Stomach (tissue), 19 donors: ENCODE measurements at places on chromosomes 13 and 19. TPM values are rescaled to one million over a fixed set of nuclear protein-coding genes. Genes with fewer than 3 reads are reported as not detected.
A peak's percentile ranks its signal among the peaks of the same experiment; 100 is the strongest.

DNA sequence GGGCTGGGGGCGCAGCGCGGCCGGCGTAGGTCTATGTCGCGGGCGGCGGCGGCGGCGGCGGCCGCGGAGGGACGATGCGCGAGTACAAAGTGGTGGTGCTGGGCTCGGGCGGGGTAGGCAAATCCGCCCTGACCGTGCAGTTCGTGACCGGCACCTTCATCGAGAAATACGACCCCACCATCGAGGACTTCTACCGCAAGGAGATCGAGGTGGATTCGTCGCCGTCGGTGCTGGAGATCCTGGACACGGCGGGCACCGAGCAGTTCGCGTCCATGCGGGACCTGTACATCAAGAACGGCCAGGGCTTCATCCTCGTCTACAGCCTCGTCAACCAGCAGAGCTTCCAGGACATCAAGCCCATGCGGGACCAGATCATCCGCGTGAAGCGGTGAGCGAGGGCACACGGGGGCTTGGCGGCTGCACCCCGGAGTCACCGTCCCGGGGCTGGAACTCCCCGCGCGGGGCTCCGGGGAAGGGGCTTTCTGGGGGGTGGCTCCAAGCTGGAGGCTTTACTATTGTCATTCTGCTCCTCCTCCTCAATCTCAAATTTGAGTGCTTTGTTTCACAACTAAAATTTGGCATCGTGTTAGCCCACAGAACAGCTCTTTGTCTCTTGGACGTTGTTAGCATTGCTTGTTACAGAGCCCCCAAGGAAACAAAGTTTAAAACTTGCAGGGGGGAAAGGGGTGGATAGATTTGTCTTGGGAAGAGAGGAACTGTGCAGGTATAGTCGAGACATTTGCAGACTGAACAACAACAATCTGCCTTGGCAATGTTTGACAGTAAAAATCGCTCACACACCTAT, 630 bp downstream of the RAP2A start:
- H3K27me3 ChIP-seq, result no peaks in the 10 kb centered on the region
- peak overlapping the region; percentile 82 for H3K27ac ChIP-seq
- no peaks in the 10 kb centered on the region for H3K4me1 ChIP-seq
- H3K36me3 ChIP-seq, result no peaks in the 10 kb centered on the region
- H3K4me3 ChIP-seq, result peak overlapping the region; percentile 80

GRCh38 chr13:39273953-39274738, 235.9 kb downstream of the NHLRC3 start:
- no peak overlapping the region for H3K27ac ChIP-seq
- peak; percentile 33 for DNase-seq
- H3K4me1 ChIP-seq, result peaks cover 6% of the 10 kb centered on the region
- H3K4me3 ChIP-seq, result no peak overlapping the region
- no peaks in the 10 kb centered on the region for H3K27me3 ChIP-seq
- H3K36me3 ChIP-seq, result no peaks in the 10 kb centered on the region

DNA sequence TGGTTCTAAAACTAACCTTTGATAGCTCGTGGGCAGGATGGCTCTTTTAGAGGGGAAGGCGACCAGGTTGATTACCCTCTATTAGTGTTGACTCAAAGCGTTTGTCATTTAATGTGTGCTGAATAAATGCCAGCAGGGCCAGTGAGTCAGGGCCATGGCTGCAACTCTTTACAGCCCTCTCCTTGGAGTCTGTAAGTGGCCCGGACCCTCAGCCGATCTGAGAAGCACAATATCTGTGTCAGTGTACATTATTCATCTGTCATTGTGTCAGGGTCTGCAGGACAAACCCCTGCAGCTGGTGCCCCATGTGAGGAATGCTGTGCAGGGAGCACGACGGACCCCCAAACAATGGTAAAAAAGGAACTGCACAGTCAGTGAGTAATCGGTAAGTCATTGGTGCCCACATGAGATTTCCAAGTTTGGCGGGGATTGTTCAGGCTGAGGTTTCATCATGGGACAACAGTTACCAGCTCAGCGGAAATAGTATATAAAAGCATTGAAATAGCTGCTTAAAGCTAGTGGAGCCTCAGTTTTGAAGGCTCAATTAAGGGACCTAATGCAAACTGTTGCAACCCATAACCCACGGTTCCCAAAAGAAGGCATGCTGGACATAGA, 139.1 kb downstream of the ZNF675 start:
- DNase-seq, result no peak
- H3K4me3 ChIP-seq, result no peak overlapping the region
- no peaks in the 10 kb centered on the region for H3K27me3 ChIP-seq
- H3K4me1 ChIP-seq, result no peaks in the 10 kb centered on the region
- H3K27ac ChIP-seq, result no peak overlapping the region
- no peaks in the 10 kb centered on the region for H3K36me3 ChIP-seq

DNA sequence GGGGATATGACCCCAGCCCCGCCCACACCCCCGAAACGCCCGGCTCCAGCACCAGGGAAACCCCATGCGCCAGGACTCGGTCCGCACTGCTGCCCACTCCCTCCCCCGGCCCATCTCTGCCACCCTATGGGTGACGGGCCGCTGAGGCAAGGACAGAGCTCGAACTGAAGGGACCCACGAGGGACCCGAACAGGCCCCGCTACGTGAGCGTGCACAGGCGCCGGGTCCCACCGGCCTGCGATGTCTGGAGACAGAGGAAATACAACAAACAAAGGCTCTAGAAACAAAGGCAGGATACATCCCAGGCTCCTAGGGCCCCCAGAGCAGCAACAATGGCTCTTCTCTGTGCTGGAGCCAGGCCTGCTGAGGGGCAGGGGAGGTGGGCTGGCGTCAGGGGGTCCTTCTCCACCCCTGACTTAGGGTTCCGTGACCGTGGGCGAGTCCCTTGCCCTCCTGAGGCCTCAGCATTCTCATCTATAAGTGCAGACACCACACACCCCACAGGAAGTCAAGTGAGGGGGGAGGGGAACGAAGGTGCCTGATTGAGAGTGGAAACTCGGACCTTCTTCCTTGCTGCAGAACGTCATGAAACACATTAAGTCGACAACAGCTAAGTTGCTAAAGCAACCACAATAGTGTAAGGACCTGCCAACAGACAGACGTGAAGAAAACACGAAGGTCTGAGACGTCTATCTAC, 3.1 kb downstream of the ABHD17A start:
- peaks cover 38% of the 10 kb centered on the region for H3K4me1 ChIP-seq
- no peaks in the 10 kb centered on the region for H3K27me3 ChIP-seq
- peak overlapping the region; percentile 96 for H3K4me3 ChIP-seq
- no peak for DNase-seq
- H3K36me3 ChIP-seq, result peaks cover 20% of the 10 kb centered on the region
- H3K27ac ChIP-seq, result peak overlapping the region; percentile 88

- H3K4me3 ChIP-seq, result no peak overlapping the region
- H3K4me1 ChIP-seq, result no peaks in the 10 kb centered on the region
- H3K27me3 ChIP-seq, result no peaks in the 10 kb centered on the region
- no peak overlapping the region for H3K27ac ChIP-seq
- peak; percentile 50 for DNase-seq
These were observed 105.2 kb downstream of the INSR start for GRCh38 chr19:7188698-7189629.

DNA sequence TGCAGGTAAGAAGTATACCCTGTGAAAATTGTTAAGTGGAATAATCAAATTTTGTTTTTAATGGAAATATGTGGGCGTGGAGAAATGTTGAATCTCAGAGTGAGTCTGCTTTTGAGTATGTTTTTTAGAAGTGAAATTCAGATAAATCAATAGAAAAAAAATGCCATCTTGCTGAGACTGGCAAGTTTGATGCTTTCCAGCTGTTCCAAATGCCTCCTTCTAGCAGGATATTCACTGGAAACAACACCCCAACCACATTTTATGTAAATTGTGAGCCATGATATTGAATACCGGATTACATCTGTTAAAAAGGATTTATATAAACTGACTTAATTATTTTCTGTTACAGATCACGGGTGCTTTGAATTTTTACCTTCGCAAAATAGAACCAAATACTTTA, 115.4 kb downstream of the ITGBL1 start:
- no peak for DNase-seq
- H3K36me3 ChIP-seq, result no peaks in the 10 kb centered on the region

GRCh38 chr19:52170304-52170703, 1.1 kb downstream of the ZNF836 start:
- H3K4me1 ChIP-seq, result peaks cover 16% of the 10 kb centered on the region
- peak overlapping the region; percentile 81 for H3K4me3 ChIP-seq
- H3K27me3 ChIP-seq, result no peaks in the 10 kb centered on the region
- peaks cover 38% of the 10 kb centered on the region for H3K36me3 ChIP-seq
- no peak for DNase-seq
- no peak overlapping the region for H3K27ac ChIP-seq

Gene CGB3
- total RNA-seq, result not detected

DNA sequence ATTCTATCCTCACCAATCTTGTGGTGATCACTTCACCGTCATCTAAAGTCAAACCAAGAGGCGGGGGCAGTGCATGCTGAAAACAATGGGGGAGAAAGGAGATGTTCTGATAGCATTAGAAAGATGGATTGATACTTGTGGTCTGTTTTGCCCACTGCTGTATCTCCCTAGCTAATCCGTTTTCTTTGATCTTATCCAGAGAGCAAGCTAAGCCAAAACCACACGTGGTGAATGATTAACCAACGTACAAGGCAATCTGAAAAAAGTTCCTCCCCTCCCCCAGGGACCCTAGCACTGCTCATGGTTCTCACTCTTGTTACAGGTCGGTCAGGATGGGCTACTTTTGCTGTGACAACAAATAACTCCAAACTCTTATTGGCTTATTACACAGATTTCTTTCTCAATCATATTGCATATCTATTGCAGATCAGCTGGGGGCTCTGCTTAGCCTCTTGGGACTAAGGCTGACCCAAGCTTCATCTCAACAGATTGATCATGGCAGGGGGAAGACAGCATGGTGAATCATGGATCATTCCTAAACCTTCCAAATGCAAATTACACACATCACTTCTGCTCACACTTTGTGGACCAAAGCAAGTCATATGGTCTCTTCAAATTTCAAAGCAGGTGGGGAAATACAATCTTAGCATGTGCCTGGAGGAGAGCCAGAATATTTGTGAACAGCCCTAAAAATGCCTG, 11.9 kb upstream of the C13orf42 start:
- peak; percentile 58 for DNase-seq
- peaks cover 4% of the 10 kb centered on the region for H3K4me1 ChIP-seq
- no peak overlapping the region for H3K27ac ChIP-seq
- H3K4me3 ChIP-seq, result no peak overlapping the region

- no peak overlapping the region for H3K27ac ChIP-seq
- H3K4me3 ChIP-seq, result no peak overlapping the region
- H3K27me3 ChIP-seq, result no peaks in the 10 kb centered on the region
- peaks cover 8% of the 10 kb centered on the region for H3K36me3 ChIP-seq
- H3K4me1 ChIP-seq, result peaks cover 42% of the 10 kb centered on the region
These were observed 9.7 kb downstream of the MAST3 start for GRCh38 chr19:18107235-18107634.

GRCh38 chr13:45373162-45373547, 32.2 kb upstream of the TPT1 start:
- H3K27ac ChIP-seq, result no peak overlapping the region
- no peak overlapping the region for H3K4me3 ChIP-seq

DNA sequence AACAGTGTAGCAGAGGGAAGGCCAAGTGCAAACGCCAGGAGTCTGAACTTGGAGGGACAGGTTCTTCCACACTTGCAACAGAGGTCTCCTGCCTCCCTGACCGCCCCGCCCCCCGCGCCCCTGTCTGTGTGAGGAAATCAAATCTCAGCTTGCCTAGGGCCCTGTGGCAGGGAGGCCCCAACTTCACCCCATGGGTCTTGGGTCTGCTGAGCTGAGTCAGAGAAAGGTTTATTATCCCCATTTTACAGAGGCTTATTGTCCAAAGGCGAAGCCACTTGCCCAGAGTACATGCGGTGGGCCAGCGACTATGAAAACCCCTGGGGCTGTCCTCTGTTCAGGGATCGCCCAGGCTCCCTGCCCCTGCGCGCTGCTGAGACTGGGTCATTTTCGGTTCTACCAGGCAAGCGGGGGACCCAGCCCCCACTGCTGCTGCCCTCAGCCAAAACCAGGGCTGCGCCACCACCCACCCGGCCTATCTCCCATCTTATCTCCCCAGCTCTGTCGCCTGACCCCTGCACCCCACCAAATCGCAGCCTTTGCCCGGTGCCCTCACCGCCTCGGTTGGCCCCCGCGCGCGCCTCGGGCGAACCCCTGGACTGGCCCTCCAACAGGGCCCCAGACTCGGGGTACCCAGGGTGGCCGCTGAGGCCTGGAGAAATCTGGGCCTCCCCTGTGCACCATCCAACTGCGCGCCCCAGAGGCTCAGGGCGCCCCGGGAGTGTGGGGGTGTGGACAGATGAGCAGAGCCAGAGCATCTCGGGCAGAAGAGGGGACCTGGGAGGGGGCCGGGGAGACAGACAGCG, 850 bp upstream of the CERS4 start:
- no peaks in the 10 kb centered on the region for H3K36me3 ChIP-seq
- H3K27ac ChIP-seq, result peak overlapping the region; percentile 79
- peak; percentile 60 for DNase-seq

- no peaks in the 10 kb centered on the region for H3K4me1 ChIP-seq
- no peaks in the 10 kb centered on the region for H3K36me3 ChIP-seq
- no peak for DNase-seq
- H3K27ac ChIP-seq, result no peak overlapping the region
These were observed 37.7 kb upstream of the PDCD5 start for GRCh38 chr19:32543115-32543900.

Gene B3GNT3
- 11.9 TPM for total RNA-seq

DNA sequence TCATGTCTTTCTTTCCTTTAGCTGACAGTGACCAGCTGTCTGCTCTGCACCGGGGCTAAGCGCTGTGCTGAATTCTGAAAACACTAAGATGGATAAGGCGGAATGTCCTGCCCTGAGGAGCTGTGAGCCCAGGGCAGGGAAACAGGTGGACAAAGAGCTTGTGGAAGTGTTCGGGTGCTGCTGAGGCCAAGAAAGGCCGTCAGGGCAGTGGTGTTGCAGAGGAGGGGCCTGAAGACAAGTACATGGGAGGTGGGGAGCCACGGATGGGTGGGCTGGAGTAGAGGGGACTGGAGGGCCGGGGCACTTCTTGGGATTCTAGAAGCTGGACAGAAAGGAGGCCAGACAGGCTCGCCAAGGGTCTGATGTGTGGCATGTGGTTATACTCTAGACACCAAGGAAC, 66.2 kb upstream of the GPR183 start:
- no peaks in the 10 kb centered on the region for H3K4me1 ChIP-seq
- no peak overlapping the region for H3K4me3 ChIP-seq
- H3K27me3 ChIP-seq, result no peaks in the 10 kb centered on the region
- H3K27ac ChIP-seq, result no peak overlapping the region

DNA sequence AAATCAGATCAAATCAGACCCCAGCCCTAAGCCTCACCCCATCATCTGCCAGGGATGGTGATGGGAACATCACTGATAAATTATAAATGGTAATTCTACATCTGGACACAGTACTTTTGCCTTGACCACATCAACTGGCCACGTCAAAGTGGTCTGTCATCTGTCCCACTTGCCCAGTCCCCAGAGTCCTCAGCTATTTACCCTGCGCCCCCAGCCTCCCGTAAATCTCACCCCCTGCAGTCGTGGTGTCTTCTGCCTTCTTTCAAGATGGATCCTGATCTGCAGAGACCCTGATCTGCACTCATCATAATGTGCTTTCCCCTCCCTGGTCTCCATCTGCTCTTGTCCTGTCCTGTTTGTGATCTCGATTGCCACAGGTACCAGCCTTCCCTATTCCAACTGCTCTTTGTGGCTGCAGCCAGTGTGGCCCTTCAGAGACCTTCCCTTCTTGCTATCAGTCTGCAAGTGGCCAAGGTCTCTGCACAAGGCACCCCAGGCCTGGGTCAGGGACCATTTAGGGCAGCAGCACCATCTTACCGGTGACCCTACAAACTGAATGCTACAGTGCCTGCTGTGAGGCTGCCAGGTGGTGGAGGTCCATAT, 26.7 kb upstream of the POP4 start:
- H3K27ac ChIP-seq, result no peak overlapping the region
- no peaks in the 10 kb centered on the region for H3K36me3 ChIP-seq
- H3K4me3 ChIP-seq, result no peak overlapping the region
- no peaks in the 10 kb centered on the region for H3K27me3 ChIP-seq
- H3K4me1 ChIP-seq, result no peaks in the 10 kb centered on the region

Gene MRPL57
- total RNA-seq, result 13.8 TPM

- H3K27ac ChIP-seq, result peak overlapping the region; percentile 75
These were observed 37.8 kb downstream of the BRD4 start for GRCh38 chr19:15294561-15294990.
